Lower leg skin (tissue), 4 donors: ENCODE measurements at places on chromosomes 1 and 21.

DNA sequence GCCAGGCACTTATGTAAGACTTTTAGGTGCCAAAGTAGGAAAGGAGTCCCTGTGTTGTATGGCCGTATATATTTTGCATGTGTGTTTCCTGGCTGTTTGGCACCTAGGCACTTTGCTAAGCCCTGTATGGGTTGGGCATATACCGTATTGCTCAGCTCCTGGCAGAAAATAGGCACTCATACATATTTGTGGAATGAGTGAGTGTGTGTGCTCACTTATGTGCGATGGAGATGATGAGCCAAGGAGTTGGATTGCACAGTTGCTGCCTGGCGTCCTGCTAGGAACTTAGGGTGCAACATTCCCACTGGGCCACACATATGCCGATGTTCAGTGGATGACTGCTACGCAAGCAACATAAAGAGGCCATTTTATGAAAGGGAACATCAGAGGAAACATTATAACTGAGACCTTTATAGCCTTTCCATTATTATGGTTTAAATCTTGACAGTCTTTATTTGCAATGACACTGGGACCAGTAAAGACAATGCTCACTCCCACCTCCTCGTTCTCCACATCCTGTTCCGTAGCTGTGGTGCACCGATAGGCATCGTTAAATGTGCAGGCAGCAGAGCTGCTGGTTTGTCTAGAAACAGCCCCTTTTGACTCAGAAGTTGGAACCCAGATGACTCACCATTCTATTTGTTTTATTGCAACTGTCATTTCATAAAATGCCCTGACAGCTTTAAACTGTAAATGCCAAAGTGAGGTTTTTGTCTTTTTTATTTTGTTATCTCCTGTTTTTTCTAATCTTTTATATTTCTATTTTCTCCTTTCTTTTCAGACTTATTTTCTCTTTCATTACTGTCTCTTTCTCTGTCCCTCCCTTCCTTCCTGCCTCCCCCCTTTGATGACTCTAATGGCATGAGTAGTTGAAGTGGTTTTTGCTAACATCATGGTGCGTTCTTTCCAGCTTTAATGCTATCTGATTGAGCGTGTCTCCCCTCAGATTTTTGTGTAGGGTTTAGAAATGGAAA is 36.1 kb downstream of the PEX14 start:
- DNase-seq = no peak

DNA sequence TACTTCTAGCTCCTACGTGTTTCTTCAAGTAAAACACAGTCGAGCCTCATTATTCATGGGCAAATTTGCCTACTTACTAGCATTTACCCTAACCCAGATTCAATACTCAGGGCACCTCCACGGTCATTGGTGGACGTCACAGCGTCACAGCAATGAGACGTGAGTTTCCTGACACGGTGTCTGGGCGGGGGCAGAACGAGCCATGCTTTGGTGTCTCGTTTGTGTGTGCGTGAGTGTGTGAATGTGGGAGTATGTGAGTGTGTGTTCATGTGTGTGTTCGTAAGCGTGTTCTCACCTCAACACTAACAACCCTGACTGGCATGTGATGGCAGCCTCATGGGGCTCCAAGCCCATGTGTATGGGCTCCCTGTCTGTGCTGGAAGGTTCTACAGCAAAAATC is 17.5 kb upstream of the COL18A1 start:
- no peak for DNase-seq

DNA sequence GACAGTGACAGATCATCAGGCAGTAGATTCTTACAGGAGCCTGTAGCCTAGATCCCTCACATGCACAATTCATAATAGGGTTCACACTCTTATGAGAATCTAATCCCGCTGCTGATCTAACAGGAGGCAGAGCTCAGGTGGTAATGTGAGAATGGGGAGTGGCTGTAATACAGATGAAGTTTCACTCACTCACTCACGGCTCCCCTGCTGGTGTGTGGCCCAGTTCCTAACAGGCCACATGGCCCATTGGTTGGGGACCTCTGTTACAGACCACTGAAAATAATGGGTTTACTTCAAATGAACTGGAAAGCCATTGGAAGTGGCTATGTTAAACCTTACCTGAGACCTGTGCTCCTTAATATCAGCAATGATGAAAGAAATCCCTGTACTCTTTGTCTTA is 151.0 kb downstream of the GRIK1 start:
- no peak for DNase-seq

DNA sequence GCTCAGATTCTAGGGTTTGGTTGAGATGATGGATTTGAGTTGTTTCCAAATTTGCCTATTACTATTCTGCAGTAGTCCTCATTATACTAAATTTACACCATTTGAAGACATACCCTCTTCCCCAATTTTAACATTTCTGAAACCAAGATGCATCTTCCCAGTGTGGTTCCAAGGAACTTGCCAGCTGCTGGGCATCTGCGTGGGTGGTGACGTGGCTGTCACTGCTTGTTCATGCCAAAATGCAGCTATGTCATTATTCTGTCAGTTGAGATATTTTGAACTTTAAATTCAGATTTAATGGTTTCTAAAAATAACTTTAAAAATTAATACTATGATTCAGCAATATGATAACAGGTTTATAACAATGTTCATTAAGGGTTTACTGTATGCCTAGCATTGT is 1.2 kb downstream of the ZFP69 start:
- DNase-seq = no peak

DNA sequence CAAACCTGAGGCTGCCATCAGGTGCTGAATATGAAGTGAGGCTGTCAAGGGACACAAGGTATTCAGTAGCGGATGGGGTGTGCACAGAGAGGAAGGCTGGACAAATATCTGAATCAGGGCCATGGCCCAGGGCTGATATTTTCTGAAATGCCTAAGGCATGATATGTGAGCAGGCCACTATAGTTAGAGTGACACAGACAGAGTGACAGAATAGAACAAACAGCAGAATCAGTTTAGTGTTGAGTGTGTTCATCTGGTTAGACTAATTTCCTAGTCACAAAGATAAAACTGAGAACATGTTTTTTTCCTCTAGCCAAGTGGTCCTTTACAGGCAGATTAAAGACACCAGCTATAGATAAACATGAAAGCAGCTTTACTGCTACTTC is 3.9 kb downstream of the OVAAL start:
- no peak for DNase-seq

GRCh38 chr1:31576201-31576669 is at the start of gene TINAGL1:
Gene TINAGL1, plus strand, starts transcription at chr1:31576515. Its CDS starts 634 bp downstream, at chr1:31577149.
- DNase-seq = no peak

DNA sequence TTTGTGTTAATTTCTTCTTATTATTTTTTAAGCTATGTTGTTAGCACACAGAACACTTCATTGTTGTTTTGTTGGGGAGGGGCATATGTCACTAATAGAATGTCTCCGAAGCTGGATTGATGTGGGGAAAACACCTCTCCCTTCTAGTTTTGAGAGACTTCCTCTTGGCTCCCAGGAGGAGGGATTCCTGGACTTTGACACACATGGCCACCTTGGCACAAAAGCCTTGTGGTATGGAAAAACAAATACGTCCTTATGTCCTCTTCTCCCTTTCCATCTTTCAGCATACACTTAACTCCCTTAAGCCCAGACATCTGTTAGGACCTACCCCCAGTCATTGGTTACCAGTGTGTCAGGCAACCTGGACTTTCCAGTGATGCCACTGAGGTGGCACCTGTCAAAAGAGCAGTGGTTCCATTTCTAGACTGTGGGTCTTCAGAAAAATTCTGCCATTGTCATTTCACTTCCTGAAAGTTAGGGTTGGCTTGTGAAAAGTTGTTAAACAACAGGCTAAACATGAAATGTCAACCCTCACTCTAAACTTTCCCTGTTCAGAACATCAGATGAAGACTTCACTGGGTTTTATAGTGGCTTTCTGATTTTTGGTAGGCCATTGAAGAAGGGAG is 12.5 kb upstream of the ABCB10 start:
- no peak for DNase-seq

- DNase-seq = no peak
These were observed 113.9 kb downstream of the DSCAM start for GRCh38 chr21:40733024-40733397.

GRCh38 chr1:163807331-163808049 is 485.7 kb downstream of the NUF2 start:
- DNase-seq = no peak

- DNase-seq = no peak
These were observed 72.6 kb upstream of the USP24 start for GRCh38 chr1:55287723-55288122.

GRCh38 chr1:9143250-9143649 is 14.3 kb upstream of the GPR157 start:
- peak; percentile 63 for DNase-seq

DNA sequence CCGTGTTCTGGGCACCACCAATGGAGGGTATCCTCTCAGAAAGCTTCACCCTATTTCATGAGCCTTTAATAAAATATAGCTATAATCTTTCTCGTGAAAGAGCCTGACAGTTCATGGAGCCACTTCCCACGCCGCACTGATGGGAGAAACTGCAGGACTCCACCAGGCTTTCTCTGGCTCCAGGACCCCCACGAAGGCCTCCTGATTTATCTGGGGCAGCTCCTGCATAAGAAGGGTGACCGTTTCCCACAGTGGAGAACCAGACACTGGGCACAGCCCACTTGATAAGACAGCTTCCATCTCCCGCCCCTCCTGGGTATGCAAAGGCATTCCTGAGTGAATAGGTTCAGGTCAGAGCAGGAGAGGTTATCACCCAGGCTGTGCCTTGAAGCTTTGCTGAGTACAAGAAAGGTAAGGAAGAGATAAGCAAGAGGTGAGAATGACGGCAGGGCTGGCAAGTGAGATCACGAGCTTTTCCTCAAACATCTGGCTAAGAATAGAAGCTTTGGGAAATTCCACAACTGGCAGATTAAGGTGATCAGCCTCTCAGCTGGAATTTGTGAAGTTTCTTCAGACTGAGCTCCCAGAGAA is 499.8 kb downstream of the KIF26B start:
- DNase-seq = no peak

DNA sequence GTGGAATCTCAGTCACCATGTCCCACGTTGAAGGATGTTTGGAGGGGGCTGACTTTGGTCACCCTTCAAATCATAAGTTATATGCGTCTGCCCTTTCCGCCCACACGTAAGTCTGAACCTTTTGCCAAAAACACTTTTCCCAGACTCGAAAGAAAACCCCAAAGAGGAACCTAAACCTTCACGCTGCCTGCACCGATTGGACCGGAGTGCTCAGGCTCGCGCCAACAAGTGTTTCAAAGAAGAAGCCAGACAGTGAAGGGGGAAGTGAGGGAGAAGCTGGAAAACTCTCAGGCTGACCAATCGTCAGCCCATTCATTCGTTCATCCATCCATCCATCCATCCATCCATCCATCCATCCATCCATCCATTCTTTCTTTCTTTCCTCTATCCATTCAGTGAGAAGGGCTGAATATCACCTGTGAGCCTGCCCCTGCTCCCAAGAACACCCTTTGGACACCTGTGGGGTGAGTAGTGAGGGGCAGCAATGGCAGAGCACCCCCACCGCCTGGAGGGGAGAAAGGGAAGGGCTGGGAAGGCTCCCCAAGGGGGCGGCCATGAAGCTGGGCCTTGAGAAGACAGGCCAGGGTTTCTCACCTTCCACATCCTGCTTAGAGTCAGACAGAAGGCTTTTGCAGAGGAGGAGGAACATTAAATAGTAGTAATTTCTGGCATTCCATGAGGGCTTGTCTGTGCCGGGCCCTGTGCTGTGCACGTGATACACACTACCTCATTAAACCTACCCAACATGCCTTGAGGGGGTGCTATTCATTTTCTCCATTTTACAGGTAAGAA is 27.1 kb upstream of the RUNX3 start:
- no peak for DNase-seq

DNA sequence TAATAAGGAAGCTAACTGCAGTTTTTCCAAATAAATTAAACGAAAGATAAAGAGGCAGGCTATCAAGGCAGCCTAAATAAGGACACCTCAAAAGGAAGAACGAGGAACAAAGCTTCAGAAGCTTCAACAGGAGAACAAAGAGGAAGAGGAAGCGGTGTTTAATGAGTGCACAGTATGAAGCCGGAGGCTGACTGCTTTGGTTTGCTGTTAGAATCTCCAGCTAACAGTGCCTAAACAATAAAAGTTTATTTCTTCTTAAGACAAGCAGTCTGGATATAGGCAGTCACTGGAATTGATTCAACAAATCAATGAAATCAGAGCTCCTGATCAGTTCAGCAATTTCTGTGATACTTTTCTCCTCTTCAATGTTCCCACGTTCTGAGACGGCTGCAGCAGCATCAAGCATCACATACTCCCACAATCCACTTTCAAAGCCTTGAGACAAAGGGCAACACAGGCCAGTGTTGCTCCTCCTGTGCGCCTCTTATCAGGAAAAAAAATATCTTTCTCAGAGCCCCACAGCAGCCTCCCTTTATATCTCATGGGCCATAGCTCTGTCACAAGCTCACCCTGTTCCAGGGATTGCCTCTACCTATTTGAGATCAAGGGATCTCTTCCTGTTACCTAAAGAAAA is 365.6 kb upstream of the ST6GALNAC5 start:
- DNase-seq = no peak

DNA sequence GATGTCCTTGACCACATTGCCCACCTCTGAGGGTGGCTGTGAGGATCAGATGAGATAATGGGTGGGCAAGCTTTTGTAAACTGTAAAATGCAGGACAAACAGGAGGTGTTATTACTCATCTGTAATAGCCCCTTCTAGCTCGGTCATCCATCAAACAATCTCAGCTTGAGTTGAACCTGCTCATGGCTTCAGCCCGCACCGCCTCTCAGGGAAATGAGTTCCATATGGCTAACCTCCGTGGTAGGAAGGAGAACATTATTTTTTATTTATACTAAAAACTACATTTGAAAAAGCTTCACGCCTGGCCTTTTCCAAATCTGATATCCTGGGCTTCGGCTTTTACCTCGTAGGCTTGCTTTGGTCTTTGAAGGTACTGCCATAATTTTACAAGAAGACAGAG is 116.2 kb upstream of the USP24 start:
- DNase-seq = no peak

DNA sequence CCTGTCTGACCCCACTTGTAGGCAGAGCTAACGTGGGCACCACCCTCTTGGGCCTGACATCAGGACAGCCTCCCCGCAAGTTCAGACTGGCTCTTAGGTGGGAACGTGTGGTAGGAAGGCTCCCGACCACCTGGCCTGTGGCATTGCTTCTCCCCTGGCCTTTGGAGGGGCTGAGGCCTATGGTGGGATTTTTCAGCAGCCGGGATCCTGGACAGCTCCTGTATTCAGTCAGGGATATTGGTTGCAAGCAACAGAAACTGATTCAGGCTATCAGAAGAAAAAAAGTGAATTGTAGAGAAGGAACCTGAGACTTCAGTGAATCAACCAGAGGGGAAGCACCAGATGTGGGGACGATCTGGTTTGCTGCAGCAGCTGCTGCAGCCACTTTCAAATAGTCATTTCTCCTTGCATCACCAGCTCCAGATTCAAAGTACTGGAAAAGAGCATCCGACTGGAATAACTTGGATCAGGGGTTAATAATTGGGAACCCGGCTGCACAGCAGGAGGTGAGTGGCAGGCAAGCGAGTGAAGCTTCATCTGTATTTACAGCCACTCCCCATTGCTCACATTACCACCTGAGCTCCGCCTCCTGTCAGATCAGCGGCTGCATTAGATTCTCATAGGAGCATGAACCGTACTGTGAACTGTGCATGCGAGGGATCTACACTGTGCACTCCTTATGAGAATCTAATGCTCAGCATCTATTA is 5.9 kb downstream of the RNF186 start:
- no peak for DNase-seq

- peak; percentile 16 for DNase-seq
These were observed 397.2 kb downstream of the DUSP10 start for GRCh38 chr1:221344693-221345092.
